ENCODE measurements at places on chromosomes 16 and 17. TPM values are rescaled to one million over a fixed set of nuclear protein-coding genes. Genes with fewer than 3 reads are reported as not detected.

- no peaks in the 10 kb centered on the region for H3K4me1 ChIP-seq
- H3K27me3 ChIP-seq: no peaks in the 10 kb centered on the region
- H3K4me3 ChIP-seq: no peak overlapping the region
- DNase-seq: no peak
These were observed 390.6 kb downstream of the HAPSTR1 start for GRCh38 chr16:9481747-9482730.

- no peaks in the 10 kb centered on the region for H3K36me3 ChIP-seq
- no peak for DNase-seq
- H3K4me3 ChIP-seq: no peak overlapping the region
- H3K27me3 ChIP-seq: no peaks in the 10 kb centered on the region
- no peak overlapping the region for H3K27ac ChIP-seq
These were observed 86.5 kb downstream of the MYH13 start for GRCh38 chr17:10286324-10286723.

GRCh38 chr17:36593656-36594316 is 2.1 kb downstream of the DHRS11 start:
- peaks cover 29% of the 10 kb centered on the region for H3K4me1 ChIP-seq
- no peak overlapping the region for H3K4me3 ChIP-seq
- H3K27ac ChIP-seq: peak overlapping the region; percentile 84
- no peaks in the 10 kb centered on the region for H3K27me3 ChIP-seq
- no peak for DNase-seq
- H3K36me3 ChIP-seq: peaks cover 7% of the 10 kb centered on the region

- no peak for DNase-seq
- no peaks in the 10 kb centered on the region for H3K36me3 ChIP-seq
- no peak overlapping the region for H3K27ac ChIP-seq
- no peaks in the 10 kb centered on the region for H3K4me1 ChIP-seq
These were observed 4.2 kb upstream of the RDM1 start for GRCh38 chr17:35934760-35935159.

GRCh38 chr17:59623151-59623550 is 3.5 kb downstream of the CLTC start:
- no peak for DNase-seq
- no peaks in the 10 kb centered on the region for H3K36me3 ChIP-seq

DNA sequence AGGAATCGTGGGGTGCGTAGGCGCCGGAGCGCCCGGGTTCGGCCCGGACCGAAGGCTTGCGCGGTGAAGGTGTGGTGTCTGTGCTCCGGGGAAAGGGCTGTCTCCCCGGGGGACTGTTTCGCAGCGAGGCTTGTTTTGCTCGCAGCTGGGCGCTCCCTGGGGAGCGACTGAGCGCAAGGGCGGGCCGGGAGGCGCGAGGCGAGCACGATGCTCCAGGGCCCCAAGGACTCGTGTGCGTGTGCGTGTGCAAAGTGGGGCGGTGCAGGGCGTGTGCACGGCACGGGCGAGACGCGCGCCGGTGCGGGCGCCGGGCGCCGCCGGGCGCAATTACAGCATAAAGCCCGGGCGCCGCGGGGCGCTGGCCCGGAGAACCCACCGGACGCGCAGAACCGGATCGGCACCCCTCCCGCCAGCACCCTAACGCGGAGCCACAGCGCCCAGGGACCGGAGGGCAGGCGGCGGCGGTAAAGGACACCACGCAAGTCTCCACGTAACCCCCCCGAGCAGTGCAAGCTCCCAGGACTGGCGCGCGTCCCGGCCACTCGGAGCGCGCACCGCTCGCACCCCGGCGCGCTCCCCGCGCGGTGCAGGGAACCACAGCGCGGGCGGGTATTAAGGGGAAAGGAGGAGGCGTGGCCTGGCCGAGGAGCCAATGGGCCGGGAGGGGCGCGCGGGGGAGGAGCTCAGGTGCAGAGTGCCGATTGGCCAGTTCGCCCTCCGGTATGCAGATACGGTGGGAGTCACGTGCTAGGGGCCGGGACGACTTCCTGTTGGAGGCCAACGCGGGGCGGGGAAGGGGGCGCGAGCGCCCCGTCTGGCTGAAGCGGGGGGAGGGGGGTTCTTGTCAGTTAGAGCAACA is at the start of gene TNRC6C:
Gene TNRC6C, plus strand, starts transcription at position 847 of the 859 bp plus-strand sequence. CDS start 45,504 bp downstream, outside the sequence.
- DNase-seq: peak; percentile 98
- H3K27me3 ChIP-seq: peaks cover 47% of the 10 kb centered on the region
- H3K36me3 ChIP-seq: no peaks in the 10 kb centered on the region
- H3K4me1 ChIP-seq: peaks cover 43% of the 10 kb centered on the region

DNA sequence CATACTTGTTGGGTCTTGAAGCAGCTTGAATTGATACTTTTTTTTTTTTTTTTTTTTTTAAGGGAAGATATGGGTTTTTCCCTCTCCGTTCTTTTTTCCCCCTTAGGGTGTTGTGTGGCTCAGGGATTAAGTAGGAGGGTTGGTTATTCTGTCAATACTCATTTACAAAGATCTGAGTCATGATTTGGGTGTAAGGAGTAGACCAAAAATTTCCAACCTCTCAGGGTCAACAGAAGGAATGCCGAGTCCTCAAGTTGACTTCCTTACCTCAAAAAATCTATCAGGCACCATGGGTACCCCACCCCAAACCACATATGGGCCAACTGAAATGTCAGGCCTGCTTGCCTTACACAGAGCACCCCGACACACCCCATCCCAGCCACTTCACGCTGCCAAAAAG is 230.5 kb downstream of the CCDC182 start:
- H3K4me1 ChIP-seq: peaks cover 64% of the 10 kb centered on the region
- peaks cover 5% of the 10 kb centered on the region for H3K36me3 ChIP-seq
- H3K27ac ChIP-seq: no peak overlapping the region
- H3K4me3 ChIP-seq: no peak overlapping the region
- H3K27me3 ChIP-seq: no peaks in the 10 kb centered on the region

DNA sequence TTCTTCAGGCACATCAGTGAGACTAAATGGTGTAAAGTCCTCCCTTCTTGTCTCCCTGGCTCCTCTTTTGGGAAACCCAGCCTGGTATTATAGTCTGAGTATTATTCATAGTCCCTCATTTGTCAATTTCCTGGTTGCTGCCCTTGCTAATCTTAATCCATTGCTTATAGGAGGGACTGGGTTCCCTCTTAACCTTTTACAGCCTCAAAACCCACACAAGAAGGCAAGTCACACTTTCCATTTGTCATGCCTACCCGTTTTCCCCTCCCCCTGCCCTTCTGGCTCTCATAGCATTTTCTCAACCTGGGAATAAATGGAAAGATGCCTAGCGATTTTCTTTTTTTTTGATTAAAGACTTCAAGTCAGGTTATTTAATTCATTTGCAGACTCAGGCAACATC is 124.8 kb downstream of the MAP2K6 start:
- DNase-seq: no peak
- H3K27me3 ChIP-seq: no peaks in the 10 kb centered on the region
- H3K4me3 ChIP-seq: no peak overlapping the region
- H3K27ac ChIP-seq: no peak overlapping the region

DNA sequence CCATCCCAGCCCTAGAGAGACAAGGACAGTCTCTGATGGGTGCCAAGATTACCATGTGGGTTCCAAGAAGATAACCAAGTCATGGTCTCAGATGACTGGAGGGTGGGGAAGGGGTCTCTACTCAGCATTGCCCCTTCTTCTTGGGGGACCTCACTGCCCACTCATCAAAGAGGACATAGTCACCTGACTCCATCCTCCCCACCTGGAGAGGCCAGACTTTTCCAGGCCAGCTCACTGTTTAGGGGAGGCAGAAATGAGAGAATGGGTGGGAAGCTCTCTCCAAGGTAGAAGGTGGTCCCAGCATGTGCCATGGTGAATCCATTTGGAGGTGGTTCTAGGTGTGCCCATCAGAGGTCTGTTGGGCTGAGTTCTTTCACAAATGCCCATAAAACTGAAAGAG is 20.7 kb upstream of the IL21R start:
- no peak overlapping the region for H3K4me3 ChIP-seq
- no peaks in the 10 kb centered on the region for H3K36me3 ChIP-seq
- no peak for DNase-seq
- H3K27ac ChIP-seq: no peak overlapping the region
- peaks cover 3% of the 10 kb centered on the region for H3K27me3 ChIP-seq

- no peak overlapping the region for H3K4me3 ChIP-seq
- no peaks in the 10 kb centered on the region for H3K4me1 ChIP-seq
- H3K27ac ChIP-seq: no peak overlapping the region
- H3K36me3 ChIP-seq: no peaks in the 10 kb centered on the region
- H3K27me3 ChIP-seq: peaks cover 9% of the 10 kb centered on the region
These were observed 68.3 kb downstream of the SNX11 start for GRCh38 chr17:48175692-48176470.

DNA sequence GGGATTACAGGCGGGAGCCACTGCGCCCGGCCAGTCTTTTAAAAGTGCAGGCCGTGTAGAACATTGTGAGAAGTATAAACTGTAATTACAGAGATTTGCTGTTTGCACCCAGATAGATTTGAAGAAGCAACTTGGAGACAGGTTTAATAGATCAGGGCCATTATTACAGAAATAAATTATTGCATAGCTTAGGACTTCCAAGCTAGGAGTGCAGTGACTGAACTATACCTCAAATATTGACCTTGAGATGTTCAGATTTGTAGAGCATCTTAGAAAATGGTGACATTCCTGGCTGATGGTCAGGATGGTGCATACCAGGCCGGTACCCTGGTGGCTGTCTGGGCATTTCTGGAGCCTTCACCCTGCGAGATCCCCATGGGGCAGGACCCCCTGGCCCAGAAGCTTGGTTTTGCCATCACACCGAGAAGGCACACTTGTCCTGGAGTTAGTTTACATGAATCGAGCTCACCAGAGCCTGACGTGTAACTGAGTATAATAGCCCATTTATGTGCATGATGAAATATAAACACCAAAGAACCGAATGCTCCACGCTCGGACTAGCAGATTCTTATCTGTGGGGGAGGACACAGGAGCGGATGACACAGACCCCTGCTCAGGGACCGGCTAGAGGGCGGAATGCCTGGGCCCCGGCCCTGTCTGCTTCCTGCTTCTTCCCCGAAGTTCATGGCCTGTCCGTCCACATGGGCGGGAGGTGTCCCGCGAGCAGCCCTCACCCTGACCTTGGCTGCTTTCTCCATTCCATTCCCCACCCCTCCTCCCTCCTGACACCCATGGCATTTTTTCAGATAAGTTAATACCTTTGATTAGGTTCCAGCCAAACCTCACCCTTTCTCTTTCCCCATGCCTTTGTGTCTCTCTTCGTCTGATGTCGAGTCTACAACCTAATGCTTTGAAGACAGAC is 32.1 kb downstream of the CCDC40 start:
- H3K4me1 ChIP-seq: peaks cover 67% of the 10 kb centered on the region
- peak; percentile 95 for DNase-seq
- no peaks in the 10 kb centered on the region for H3K36me3 ChIP-seq
- H3K27ac ChIP-seq: no peak overlapping the region
- no peaks in the 10 kb centered on the region for H3K27me3 ChIP-seq
- H3K4me3 ChIP-seq: no peak overlapping the region

- H3K36me3 ChIP-seq: no peaks in the 10 kb centered on the region
- no peak overlapping the region for H3K4me3 ChIP-seq
- H3K4me1 ChIP-seq: peaks cover 22% of the 10 kb centered on the region
- H3K27ac ChIP-seq: no peak overlapping the region
- DNase-seq: no peak
- peaks cover 4% of the 10 kb centered on the region for H3K27me3 ChIP-seq
These were observed 47.6 kb downstream of the FZD2 start for GRCh38 chr17:44604768-44605485.

GRCh38 chr16:79869304-79870015 is 268.9 kb upstream of the MAF start:
- no peaks in the 10 kb centered on the region for H3K27me3 ChIP-seq
- no peak overlapping the region for H3K27ac ChIP-seq

GRCh38 chr17:13099926-13100325 is 82.1 kb upstream of the ELAC2 start:
- H3K27ac ChIP-seq: no peak overlapping the region
- H3K4me1 ChIP-seq: peaks cover 10% of the 10 kb centered on the region
- no peaks in the 10 kb centered on the region for H3K36me3 ChIP-seq
- no peaks in the 10 kb centered on the region for H3K27me3 ChIP-seq
- no peak for DNase-seq
- no peak overlapping the region for H3K4me3 ChIP-seq

GRCh38 chr16:28106467-28107215 is 43.1 kb upstream of the GSG1L start:
- H3K27me3 ChIP-seq: no peaks in the 10 kb centered on the region
- H3K4me1 ChIP-seq: no peaks in the 10 kb centered on the region
- H3K27ac ChIP-seq: no peak overlapping the region
- no peak for DNase-seq
- no peak overlapping the region for H3K4me3 ChIP-seq
- H3K36me3 ChIP-seq: peaks cover 61% of the 10 kb centered on the region

- H3K36me3 ChIP-seq: peaks cover 51% of the 10 kb centered on the region
- H3K4me1 ChIP-seq: peaks cover 16% of the 10 kb centered on the region
- H3K27me3 ChIP-seq: no peaks in the 10 kb centered on the region
- no peak for DNase-seq
- no peak overlapping the region for H3K4me3 ChIP-seq
- H3K27ac ChIP-seq: no peak overlapping the region
These were observed 29.7 kb downstream of the FANCA start for GRCh38 chr16:89786474-89787364.

DNA sequence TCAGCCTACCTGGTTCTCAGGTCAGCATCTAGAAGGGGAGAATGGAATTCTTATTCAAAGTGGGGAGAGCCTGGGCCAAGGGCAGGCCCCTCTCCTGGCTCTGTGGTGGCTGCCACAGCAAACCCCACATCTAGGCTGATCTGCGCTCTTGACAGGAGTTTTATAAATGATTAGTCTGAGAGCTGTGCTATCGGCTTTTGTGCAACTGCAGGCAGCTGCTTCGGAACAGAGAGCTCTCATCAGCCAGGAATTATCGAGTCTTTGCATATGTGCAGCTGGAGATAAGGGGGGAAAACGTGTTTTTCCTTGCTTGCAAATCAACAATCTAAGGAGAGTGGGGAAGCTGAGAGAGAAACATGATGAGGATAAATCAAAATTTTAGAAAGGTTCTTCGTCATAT is 91.7 kb downstream of the HS3ST3A1 start:
- no peak overlapping the region for H3K27ac ChIP-seq
- H3K27me3 ChIP-seq: no peaks in the 10 kb centered on the region
- H3K4me1 ChIP-seq: no peaks in the 10 kb centered on the region
- no peaks in the 10 kb centered on the region for H3K36me3 ChIP-seq
- H3K4me3 ChIP-seq: no peak overlapping the region

GRCh38 chr16:81797443-81797842 is 18.4 kb downstream of the PLCG2 start:
- no peak overlapping the region for H3K4me3 ChIP-seq
- no peaks in the 10 kb centered on the region for H3K4me1 ChIP-seq
- no peak overlapping the region for H3K27ac ChIP-seq
- no peak for DNase-seq

- H3K4me3 ChIP-seq: 0 out of 2 replicates have a peak within 1 kb of the TSS, but pooled peaks have one; percentile 16
- no peaks in the 10 kb centered on the region for H3K36me3 ChIP-seq
- no peak within 1 kb of the TSS for H3K27ac ChIP-seq
- peaks cover 12% of the 10 kb centered on the region for H3K27me3 ChIP-seq
These were observed at the start of gene DOC2B for GRCh38 chr17:181245-182049. DOC2B (minus strand) TSS chr17:181650; CDS start chr17:181479, 171 bp downstream.

- no peaks in the 10 kb centered on the region for H3K36me3 ChIP-seq
- no peak overlapping the region for H3K4me3 ChIP-seq
- H3K27ac ChIP-seq: no peak overlapping the region
- no peaks in the 10 kb centered on the region for H3K4me1 ChIP-seq
- DNase-seq: no peak
- H3K27me3 ChIP-seq: no peaks in the 10 kb centered on the region
These were observed 753.2 kb upstream of the EEF2KMT start for GRCh38 chr16:5850632-5851392.

- H3K4me1 ChIP-seq: peaks cover 64% of the 10 kb centered on the region
- peak; percentile 71 for DNase-seq
- no peak overlapping the region for H3K4me3 ChIP-seq
- peak overlapping the region; percentile 27 for H3K27ac ChIP-seq
- no peaks in the 10 kb centered on the region for H3K36me3 ChIP-seq
These were observed 2.2 kb downstream of the PLCD3 start for GRCh38 chr17:45129940-45130680.

The HAGHL gene
- total RNA-seq: 3.4 TPM

The EFNB3 gene
- not detected for total RNA-seq

The ACLY gene
- 277 TPM for total RNA-seq

The C17orf113 gene
- 1.1 TPM for total RNA-seq

The IRF8 gene
- not detected for total RNA-seq

The KRTAP9-4 gene
- total RNA-seq: not detected

The NOXO1 gene
- total RNA-seq: 1.4 TPM

The ITGAD gene
- total RNA-seq: not detected

The MT1E gene
- 1,398 TPM for total RNA-seq

All from HepG2 (cell line).